Stimulated activated CD4-positive, alpha-beta T cell treated with anti-CD3 and anti-CD28 coated beads, Interleukin-15, amount 100 ng/mL, for 1 hour (primary cell): ENCODE measurements at places on chromosomes 6 and 20.

DNA sequence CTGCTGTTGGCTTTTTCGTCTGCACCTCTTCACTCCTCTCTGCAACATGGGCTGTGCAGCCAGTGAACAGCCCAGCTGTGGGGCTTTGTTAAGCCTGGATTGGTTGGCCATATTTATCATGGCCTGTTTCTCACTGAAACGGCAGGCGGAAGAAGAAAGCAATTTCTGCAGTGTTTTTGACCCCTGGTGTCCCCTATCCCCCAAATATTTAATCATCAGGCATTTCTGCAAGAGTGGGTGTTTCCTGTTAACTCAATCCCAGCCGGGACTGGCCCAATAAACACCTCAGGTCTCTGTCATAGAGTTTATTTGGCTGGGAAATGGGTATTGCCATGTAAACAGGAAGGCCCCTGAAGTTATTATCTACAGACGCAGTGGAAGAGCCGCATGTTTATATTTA lies 174.8 kb upstream of the SUPT3H start:
- DNase-seq: no peak

- no peak for DNase-seq
These were observed 45.6 kb upstream of the AKIRIN2 start for GRCh38 chr6:87747646-87748045.

- no peak for DNase-seq
These were observed 124.2 kb downstream of the GRM4 start for GRCh38 chr6:34021554-34022190.

- DNase-seq: no peak
These were observed 75.7 kb upstream of the PTCHD4 start for GRCh38 chr6:48186746-48187145.

DNA sequence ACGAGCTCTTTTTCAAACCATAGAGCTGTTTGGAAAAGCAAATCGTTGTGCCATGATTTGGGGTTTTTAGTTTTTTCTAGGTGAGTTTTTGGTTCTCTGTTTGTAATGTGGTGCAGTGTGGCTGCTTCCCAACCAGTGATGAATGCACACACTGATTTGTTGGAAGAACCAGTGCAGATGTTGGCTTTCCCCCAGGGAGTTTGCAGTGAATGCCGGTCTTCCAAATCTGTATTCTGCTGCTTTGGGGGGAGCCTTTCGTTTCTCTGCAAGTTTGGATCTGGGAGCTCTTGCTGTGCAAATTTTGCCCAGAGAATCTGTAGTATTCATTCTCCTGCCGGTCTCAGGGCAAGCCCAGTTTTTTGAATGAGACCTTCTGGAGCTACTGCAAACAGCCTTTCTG lies 14.5 kb downstream of the HECA start:
- DNase-seq: no peak
